ENCODE measurements at places on chromosomes 2 and 18.

DNA sequence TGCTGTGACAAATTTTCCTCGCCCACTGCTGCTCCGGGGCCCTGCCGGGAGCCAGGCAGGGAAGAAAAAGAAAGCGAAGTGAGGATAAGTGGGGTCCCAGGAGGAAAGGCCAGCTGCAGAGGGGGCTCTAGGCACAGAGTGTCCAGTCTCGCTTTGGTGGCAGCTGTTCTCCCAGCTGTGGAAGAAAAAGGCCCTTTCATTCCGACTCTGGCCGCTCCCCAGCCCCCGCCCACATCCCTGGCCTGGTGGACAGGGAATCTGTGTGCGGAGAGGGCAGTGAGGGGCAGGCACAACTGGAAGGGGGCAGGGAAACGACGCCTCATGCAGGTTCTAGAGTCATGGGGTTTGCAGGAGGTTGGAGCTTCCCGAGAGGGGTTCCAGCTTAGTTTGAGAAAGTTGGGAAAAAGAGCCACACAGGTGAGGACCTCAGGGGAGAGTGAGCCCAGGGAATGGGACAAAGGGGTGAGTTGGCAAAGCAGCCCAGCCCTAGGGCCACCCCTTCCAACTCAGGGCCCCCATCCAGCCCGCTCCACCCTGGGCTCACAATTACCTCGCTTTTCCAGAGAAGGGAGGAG lies 1.8 kb downstream of the RTKN start:
- DNase-seq = no peak

DNA sequence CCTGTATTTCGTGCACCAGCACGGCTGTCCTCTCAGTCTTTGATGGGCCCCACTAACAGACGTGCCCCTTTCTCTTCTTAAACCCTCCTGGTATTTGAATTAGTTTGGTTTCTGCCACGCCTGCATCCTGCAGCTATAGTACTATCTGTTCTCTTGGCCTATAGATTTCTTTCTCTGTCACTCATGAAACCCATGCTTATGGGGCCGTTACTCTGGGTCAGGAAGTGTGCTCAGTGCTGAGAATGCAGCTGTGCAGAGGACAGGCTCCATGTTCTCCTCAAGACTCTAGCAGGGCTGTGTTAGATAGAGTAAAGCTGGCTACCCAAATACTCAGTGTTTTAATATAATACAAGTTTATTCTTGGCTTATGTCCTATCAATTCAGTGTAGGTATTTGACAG lies 180.0 kb downstream of the INSIG2 start:
- DNase-seq = no peak

- DNase-seq = no peak
These were observed 1.2 kb upstream of the ECEL1 start for GRCh38 chr2:232488721-232489300.

DNA sequence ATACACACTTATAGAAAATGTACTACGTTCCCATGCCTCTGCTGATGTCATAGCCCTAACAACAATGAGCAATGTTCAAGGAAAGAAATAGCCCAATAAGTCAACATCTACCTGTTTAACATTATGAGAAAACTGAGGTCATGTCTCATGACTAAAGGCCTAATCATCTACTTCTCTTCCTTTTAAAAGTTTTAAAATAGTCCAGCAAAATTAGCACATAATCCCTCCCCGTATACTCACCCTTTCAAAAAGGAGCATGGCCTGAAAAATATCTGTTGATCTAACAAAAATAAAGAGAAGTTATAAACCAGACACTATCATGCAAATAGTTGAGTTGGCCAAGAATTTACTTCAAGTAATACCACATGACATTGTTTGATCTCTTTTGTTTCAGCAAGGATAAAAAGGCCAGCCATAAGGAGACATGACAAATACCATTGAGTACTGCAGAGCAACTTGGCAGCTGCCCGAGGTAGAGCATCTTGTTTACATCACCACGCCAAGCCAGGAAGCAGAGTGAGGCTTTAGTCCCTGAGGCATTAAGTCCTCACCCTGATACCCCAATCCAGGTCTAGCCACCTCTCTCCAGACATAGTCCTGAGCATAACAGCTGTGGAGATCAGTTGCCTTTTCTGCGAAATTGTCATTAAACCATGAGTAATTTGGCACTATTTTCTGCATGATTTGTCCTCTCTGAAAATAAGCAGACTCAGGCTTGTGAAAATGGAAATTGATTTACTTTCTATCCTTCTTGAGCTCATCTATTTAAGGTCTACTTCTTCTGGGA lies 137.4 kb upstream of the ETAA1 start:
- DNase-seq = no peak

DNA sequence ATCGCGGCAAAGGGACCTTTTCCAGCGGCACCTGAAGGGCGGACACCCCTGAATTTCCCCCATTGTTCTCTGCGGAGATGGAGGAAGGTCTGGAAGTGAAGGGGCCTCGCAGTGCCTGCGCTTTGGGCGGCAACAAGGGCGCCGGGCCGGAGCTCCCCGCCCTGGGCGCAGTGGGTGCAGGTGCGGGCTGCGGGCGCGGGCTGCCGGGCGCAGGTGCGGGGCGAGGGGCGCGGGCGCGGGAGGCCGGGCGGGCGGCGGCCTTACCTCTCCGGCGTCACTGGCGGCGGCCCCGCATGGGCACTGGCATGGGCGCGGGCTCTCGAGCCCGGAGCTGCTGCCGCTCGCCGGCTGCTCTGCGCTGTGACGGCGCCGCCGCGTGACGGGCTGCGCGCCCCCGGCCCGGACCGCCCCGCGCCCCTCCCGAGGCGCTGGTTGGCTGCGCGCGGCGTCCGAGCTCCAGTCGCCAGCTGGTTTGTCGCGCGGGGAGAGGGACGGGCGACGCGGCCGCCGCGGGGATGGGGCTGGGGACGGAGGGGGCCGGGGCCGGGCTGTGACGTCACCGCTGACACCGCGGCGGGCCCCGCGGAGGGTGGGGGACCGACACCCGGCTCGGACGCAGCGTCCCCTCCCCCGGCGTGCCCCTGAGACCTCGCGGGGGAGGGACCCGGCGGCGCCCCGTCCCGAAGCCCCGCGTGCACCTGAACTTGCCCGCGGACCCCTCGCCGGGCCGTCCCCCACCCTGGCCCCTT lies at the start of gene KIF1A:
Gene KIF1A, minus strand, starts transcription at position 362 of the 749 bp plus-strand sequence. CDS start 22,467 bp downstream, outside the sequence.
- DNase-seq = no peak

- no peak for DNase-seq
These were observed 310.8 kb downstream of the ERBB4 start for GRCh38 chr2:212227755-212228154.

All from activated CD8-positive, alpha-beta memory T cell treated with anti-CD3 and anti-CD28 coated beads for 1 hour (primary cell).